Coronary artery (tissue), 2 donors: ENCODE measurements at places on chromosomes 2 and 18.

GRCh38 chr2:162430323-162430722 lies 86.4 kb downstream of the GCA start:
- no peak for DNase-seq

GRCh38 chr2:42933824-42934254 lies 141.5 kb upstream of the HAAO start:
- no peak for DNase-seq

DNA sequence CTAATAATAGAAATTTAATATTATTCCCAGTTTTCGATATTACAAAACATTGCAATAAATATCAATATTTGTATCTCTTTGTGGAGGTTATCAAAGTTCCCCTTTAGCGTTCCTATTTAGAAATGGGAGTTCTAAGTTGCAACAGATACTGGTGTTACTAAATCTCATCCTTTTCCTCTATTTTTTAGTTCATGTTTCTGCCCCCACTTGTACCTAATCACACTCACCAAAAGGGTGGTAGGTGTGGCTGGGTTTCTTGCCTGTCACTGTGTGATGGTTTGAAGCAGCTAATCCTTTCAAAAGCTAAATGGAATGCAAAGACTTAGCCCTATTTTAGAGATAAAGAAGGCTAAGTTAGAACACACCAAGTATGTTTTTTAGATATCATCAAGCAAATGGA lies 997.9 kb downstream of the TSN start:
- DNase-seq = no peak

GRCh38 chr2:98444436-98445176 lies at the start of gene INPP4A:
Gene INPP4A (plus strand): TSS chr2:98444858. CDS start chr2:98520049, 75,191 bp downstream.
- DNase-seq = no peak

DNA sequence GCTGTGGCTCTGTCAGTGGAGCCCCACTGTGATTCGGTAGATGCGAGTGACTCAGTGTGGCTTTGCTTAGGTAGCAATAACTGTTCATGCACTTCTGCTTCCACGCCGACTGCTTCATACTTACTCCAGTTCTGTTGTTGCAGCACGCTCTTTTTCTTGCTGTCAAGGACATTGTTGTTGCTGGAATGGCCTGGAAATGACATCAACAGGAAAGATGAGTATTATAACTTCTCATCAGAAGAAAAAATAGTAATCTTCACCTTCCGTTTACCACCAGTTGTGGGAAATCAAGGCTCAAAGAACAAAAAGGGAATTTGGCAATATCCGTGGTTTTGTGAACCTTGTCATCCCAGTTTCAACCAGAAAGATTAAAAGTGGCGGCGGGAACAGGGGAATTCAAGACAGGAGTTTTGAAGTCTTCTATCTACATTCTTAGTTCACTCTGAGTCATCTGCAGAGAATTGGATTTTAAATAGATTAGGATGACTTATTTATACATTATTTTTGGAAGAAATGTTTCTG lies 8.3 kb downstream of the TM4SF20 start:
- no peak for DNase-seq

GRCh38 chr2:190343089-190343535 lies 277 bp upstream of the INPP1 start:
- DNase-seq = no peak

GRCh38 chr2:83282043-83282795 lies 1176.9 kb downstream of the SUCLG1 start:
- DNase-seq = no peak

- no peak for DNase-seq
Measured at GRCh38 chr2:168519534-168520308, 63.6 kb downstream of the CERS6 start.

DNA sequence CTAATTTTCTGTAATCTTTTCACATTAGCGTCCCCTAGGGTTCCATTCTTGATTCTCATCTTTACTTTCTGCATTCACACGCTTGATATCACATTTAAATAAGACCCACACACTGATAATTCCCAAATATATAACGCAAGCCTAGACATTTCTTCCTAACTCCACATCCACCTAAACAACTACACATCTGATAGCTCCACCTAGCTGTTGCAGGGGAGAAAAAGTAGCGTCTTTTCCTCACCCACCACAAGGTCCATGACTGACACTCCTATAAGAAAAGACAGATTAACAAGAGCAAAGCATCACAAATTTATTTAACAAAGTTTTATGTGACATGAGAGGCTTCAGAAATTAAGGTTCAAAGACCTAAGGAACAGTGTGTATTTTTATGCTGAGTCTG lies 862.2 kb upstream of the DDX18 start:
- no peak for DNase-seq

DNA sequence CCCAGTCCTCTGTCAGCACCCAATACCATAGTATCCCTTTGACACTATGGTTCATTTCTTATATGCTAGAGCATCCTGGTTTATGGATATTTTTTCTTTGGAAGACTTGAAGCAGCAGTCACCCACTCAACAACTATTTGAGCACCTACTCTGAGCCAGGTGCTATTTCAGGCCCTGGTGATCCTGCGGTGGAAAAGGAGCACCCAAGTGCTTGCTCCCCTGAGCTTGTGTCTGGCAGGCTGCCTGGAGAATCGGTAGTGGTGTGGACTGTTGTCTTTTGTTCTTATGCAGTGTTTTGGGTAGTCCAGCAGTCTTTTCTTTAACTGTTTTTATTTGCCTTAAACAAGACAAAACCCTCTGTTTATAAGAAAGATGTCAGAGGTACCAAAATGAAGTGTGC lies 28.9 kb downstream of the NCK2 start:
- no peak for DNase-seq

DNA sequence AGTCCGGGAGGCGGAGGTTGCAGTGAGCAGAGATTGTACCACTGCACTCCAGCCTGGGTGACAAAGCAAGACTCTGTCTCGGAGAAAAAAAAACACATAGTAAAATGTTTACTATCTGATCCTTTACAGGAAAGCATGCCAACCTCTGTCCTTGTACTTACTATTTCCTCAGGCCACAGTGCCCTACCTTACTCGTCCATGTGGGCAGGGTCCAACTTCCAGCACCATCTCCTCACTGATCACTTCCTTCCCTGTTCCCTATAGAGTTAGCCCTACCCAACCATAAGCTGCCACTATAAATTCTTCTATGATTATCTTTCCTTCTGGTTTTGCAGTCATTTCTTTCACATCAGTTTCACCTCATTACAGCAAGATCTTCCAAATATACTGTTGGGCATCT lies 136.2 kb downstream of the MYO5B start:
- no peak for DNase-seq

DNA sequence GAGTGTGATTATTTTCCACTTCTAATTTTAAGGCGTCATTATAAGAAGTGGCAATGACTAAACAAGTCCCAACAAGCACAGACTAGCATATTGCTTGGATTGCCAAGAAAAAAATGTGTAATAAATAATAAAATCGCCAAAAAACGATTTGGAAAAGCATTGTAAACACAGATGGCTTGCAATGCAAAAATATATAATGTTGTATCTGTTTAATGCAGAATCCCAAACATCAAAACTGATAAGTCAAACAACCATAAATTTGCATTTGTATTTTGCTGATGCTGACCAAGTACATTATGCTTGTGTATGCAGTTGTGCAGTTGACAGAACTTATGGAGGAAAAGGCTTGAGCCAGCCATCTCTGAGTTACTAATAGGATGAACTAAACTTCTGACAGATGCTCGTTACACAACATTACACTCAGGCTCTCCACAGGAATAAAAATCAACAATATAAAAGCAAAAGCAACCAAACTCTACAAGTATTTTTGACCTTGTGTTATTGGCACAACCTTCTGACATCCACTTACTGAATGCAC lies 68.1 kb downstream of the DNER start:
- no peak for DNase-seq

GRCh38 chr18:46793565-46793964 lies 36.7 kb upstream of the ST8SIA5 start:
- DNase-seq = no peak

- no peak for DNase-seq
Measured at GRCh38 chr18:39299152-39299551, 1733.6 kb upstream of the CELF4 start.

DNA sequence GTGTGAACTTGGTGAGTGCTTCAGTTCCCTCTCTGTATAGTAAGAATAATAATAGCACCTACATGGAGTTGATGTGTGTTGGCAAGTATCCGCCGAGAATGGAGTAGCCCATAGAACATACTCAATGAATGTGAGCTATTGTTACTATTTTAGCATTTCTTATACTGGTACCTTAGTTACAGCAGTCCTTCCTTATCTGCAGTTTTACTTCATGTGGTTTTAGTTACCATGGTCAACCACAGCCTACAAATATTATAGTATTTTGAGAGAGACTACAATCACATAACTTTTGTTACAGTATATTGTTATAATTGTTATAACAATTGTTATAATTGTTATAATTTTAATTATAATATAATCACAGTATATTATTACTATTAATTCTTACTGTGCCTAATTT lies 152.5 kb upstream of the RASGRP3 start:
- DNase-seq = no peak

DNA sequence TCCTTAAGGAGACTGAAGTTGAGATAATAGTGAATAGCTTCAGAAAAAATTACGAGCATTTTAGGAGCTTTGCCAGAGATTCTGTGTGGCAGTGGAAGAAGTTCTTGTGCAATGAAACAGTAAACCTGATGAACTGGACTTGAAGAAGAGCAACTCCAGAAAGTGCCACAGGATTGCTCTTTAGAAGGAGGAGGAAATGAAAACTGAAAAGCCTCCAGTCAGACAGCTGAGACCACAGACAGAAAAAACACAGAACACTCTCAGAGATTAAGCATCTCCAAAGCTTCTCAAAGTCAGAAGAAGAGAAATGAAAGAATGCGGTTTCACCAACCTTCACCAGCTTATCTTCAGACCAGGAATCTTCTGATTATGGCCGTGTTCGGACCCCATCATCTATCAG lies 329.7 kb upstream of the CNTNAP5 start:
- no peak for DNase-seq

GRCh38 chr2:48941908-48942307 lies 186.4 kb upstream of the LHCGR start:
- no peak for DNase-seq

DNA sequence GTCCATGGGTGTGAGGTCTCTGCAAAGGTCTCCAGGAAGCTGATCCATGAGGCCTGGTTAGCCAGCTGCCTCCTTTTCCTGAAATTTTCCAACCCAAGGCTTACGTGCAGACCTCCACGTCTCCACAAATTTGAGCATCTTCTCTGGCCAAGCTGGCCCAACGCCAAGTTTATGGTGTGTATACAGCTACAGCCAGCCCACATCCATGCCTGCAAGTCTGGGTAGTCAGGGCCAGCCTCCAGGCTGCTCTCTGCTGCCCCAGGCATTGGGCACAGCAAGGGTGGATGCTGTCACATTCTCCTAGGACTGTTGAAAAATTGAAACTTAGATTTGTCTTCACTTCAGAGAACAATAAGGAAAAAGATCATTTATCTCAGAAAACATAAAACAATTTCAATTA lies 525.5 kb upstream of the CHAC2 start:
- no peak for DNase-seq

- DNase-seq = no peak
Measured at GRCh38 chr2:10079870-10080535, at the start of gene CYS1. Gene CYS1 (minus strand): TSS chr2:10080411. CDS start chr2:10080223, 188 bp downstream.

- no peak for DNase-seq
Measured at GRCh38 chr2:26764906-26765305, 822 bp downstream of the SLC35F6 start.

DNA sequence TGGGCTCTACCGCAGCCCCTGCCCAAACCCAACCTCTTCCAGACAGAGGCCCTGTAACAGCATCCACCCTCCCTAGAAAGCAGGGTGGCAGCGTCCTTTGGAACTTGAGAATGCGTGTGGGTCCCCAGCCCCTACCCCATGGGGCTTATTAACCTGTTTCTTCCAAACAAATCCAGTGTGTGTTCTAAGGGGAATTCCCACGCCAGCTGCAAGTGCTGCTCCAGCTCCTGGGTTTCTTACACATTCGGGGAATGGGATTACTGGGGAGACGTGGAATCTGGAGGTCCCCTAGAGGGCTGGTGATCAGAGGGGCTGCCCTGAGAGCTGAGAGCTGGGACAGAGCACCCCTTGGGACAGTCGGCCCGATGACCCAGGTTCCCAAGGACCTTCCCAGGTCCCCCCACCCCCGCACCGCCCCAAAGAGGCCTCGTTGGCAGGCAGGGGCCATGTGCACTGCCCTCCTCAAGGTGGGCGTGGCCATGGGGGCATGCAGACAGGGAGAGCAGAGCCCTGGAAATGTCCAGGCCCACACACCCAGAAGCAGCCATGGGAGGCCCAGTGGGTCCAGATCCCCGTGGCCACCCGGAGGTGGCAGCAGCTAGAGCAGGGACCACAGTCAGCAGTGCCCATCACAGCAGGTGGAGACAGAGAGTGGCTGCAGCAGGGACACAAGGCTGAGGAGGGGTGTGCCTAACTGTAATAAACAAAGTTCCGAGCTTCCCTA lies 18.8 kb upstream of the TEX44 start:
- DNase-seq = no peak

DNA sequence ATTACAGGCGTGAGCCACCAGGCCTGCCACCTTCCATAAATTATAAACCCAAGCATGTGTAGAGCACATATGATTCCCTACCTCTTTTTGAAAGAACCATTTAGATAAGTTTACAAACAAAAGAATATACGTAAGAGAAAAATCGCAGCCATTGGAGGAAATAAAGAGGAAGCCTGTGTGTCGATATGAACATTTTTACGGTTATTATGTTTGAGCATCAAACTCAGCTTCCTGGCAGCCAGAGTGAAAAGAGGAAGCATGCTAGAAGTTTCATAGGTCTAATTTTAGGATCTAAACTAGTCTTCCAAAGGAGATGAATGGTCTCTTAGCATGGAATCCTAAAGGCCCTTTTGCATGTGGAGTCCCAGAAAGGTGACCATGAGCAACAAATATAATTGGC lies 104.3 kb downstream of the PLB1 start:
- no peak for DNase-seq

GRCh38 chr2:5121121-5121520 lies 571.1 kb upstream of the SOX11 start:
- DNase-seq = no peak

DNA sequence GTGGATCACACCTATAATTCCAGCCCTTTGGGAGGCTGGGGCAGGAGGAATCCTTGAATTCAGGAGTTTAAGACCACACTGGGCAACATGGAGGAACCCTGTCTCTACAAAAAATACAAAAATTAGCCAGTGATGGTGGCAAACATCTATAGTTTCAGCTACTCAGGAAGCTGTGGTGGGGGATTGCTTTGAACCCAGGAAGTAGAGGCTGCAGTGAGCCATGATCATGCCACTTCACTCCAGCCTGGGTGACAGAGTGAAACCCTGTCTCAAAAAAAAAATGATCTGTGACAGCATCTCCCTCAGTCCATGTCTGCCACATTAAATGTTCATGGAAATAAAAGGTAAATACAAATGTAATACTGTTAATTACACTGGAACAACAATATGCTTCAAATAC lies 121.4 kb upstream of the COL5A2 start:
- no peak for DNase-seq

- DNase-seq = no peak
Measured at GRCh38 chr18:22551536-22552151, 133.9 kb upstream of the CTAGE1 start.
